Activated CD4-positive, CD25-positive, alpha-beta regulatory T cell treated with anti-CD3 and anti-CD28 coated beads, Interleukin-2, amount 50 U/mL, for 16 hours (primary cell): ENCODE measurements at places on chromosomes 16 and 17.
A peak's percentile ranks its signal among the peaks of the same experiment; 100 is the strongest.

DNA sequence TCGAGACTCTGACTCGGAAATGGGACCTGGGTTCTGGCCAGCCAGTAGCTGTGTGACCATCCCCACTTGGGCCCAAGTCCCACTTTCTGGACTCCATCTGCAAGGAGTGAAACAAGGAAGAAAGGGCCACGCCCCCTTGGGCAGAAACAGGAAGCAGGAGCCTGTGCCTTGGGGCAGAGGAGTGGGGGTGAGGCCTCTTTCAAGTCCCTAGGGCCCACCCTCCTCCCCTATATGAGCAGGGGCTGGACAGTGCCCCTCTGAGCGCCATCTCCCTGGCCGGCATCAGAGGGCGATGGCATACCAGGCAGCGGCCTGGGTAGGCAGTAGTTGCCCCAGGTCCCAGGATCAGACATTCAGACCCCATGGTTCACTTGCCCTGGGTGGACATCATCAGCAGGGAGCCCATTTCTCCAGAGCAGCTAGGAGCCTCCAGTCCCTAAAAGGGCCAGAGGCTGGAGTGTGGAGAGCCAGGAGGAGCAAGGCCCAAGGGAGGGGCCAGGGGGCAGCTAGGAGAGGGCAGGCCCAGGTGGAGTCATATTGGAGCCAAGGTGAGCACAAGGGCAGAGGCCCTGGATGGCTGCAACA lies 7.1 kb downstream of the BCAR1 start:
- no peak for DNase-seq

DNA sequence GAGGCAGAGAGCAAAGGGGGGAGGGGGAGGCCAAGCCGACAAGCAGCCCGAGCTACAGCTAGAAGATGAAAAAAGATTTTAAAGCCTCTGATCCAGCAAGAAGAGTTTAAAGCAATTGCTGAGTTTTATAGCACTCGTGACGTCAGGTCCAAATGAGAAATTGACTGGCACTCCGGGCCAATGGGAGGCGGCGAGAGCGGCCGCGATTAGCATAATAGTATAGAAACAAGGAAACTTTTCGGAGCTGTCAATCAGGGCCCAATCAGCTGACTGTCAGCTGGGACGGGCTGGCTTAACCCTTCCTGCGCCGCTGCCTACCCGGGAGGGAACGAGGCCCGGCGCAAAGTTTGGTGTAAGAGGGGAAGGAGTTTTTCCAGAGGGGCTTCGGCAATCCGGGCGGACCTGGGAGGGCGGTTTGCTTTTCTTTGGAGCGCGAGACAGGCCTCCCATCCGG lies at the start of gene MAF:
MAF (minus strand) TSS at position 100 of the 454 bp plus-strand sequence. CDS start 835 bp downstream, outside the sequence.
- DNase-seq, result peak; percentile 84

- DNase-seq, result no peak
These were observed 6.2 kb downstream of the DUS1L start for GRCh38 chr17:82059272-82060000.

DNA sequence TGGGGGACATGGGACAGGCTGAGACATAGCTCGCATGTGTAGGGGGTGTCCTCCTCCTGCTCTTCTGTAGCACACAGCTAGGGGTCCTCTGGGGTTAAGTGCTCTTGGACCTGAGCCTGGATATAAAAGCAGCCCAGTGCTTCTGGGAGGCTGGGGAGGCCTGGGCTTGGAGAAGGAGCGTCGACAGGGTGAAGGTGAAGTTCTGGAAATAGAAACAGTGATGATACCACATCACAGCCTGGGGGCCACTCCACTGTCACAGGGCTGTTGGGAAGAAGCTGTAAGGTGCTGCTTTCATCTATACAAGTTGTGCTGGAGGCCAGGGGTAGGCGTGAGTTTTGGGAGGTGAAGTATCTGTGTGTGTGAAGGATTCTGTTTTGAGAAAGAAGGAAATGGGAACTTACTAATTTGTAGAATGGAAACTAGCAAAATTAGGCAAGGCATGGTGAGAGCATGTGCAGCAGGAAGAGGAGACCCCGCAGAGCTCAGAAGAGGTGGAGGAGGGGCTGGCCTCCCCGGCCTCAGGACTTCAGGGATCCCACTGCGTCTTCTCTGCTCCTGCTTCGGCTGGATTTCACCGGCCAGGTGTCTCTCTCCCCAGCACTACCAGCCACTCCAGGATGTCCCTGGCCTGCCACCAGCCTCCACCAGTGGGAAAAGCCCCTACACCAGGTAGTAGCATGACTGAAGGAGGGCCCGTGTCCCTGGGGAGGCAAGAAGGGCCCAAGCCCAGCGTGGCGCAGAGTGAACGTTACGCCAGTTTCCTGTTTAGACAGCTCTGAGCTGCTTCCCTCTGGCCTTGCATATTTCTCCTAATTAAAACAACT lies 19.4 kb downstream of the PLCG2 start:
- no peak for DNase-seq

- no peak for DNase-seq
These were observed 9.4 kb downstream of the PLD6 start for GRCh38 chr17:17196776-17197175.

GRCh38 chr16:1791943-1792812 lies 1.3 kb downstream of the IGFALS start:
- DNase-seq, result no peak

DNA sequence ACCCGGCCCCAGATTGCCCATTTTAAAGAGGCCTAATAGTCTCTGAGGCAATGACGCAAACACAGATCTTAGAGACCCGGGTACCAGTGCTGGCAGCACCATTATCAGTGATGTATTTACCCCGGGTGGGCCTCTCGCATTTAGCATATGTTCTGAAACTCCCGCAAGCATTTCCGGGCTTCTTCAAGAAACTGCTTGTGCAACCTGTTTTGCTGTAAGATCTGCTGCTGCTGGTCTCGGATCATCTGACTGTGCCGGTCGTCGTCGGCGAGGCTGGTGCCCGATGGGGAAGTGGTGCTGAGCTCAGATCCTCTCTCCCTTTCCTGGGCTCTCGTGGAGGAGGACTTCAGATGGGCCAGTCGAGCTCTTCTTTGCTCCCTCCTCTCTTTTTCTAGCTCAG lies 12.5 kb downstream of the CEP295NL start:
- DNase-seq, result peak; percentile 9

DNA sequence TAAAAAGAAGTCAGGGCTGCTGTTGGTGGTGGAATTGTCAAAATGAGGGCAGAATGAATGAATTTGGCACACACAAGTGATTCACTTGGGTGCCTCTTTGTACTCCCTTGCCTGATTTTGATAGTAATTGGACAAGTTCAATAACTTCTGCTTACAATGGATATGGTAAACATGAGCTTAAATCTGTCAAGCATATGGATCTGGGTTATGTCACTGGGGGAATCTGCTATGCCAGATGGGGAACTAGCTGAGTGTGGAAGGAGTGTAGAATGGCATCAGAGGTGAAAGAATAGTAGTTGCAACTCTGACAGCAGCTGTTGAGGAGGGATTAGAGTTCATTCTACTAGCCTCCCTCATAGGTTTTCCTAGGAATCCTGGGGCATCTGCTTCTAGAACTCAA lies 724.2 kb upstream of the CDH8 start:
- no peak for DNase-seq

GRCh38 chr17:61463316-61464129 lies 11.3 kb downstream of the TBX4 start:
- DNase-seq, result no peak

DNA sequence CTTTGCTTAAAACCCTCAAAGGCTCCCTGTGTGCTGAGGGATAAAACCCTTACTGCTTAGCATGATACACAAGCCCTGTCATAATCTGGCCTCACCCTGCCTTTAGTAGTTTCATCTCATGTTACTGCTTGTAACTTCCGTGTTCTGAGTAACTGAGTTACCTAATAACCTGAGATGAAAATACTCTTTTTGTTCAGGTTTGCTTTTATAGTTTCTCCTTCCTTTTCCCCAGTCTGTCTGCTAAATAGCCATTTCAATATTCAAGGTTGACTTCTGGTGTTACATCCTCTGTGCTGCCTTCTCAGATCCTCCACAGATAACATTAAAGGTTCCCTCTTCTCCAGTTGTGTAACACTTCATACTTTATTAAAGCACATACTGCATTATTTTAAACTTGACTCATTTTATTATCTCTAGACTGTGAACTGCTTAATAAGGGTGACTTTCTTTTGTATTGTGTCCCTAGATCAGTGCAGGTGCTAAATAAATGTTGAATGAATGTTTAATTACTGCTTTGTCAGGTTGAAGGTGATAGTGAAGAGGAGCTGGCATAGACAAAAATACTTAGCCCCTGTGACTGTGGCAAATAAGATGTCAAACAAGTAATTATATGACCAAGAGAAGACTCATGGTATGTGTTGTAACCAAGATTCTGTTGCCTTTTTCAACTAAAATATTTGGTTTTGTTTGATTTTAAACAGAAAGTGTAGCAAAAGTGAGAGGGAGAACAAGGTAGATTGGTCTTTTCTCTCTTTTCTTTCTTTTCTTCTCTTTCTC lies 47.8 kb downstream of the NFAT5 start:
- DNase-seq, result no peak

- DNase-seq, result peak; percentile 37
These were observed 5.7 kb downstream of the GGA2 start for GRCh38 chr16:23504453-23505179.

GRCh38 chr17:6361733-6362132 lies 73.2 kb downstream of the AIPL1 start:
- no peak for DNase-seq

GRCh38 chr17:17824119-17824782 lies 12.5 kb downstream of the SREBF1 start:
- DNase-seq, result no peak

DNA sequence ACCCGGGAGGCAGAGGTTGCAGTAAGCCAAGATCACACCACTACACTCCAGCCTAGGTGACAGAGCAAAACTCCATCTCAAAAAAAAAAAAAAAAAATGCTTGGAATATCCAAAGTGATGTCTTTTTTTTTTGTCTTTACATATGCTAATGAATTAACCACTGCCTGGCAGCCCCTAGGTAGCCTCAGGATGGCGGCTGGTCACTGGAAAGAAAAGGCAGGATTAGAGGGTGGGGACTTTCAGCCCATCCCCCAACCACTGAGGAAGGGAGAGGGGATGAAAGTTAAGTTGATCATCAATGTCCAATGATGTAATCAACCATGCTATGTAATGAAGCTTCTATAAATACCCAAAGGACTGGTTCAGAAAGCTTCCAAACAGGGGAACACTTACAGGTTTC lies 26.8 kb downstream of the RNF157 start:
- no peak for DNase-seq

DNA sequence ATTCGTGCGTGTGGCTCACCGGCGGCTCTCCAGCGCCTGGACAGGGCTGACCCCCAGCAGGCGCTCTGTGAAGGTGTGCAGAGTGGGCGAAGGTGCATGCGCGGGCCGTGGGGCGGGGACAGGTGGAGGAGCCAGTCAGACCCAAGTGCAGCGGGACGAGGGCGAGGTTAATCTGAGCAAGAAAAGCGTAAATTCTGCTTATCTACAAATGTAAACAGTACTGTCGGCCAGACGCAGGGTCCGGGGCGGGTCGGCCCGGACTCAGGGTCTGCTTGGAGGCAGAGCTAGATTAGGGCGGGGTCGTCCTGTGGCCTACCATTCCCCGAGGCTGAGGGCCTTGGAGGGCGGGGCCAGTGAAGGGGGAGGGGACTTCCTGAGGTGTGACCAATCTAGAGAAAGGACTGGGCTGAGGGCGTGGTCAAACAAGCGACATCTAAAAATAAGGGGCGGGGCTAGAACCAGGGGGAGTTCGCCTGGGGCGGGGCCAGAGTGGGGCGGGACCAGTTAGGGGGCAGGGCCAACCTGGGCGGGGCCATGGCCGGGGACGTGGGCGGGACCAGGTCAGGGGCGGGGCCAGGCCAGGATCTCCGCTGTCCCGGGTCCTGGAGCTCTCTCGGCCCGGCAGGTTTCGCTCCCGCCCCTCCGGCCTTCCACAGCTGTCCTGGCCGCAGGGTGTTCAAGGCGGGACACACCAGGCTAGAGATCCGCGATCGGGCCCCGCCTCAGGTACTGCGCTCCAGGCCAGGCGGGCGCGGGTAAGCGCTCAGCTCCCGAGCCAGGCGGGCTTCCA lies at the start of gene SEC14L5:
SEC14L5 (plus strand) TSS at position 611 of the 790 bp plus-strand sequence. CDS start 994 bp downstream, outside the sequence.
- peak; percentile 68 for DNase-seq
